Stimulated activated CD4-positive, alpha-beta T cell treated with anti-CD3 and anti-CD28 coated beads, Interleukin-1b, Interleukin-23, amount 100 ng/mL, for 1 hour (primary cell): ENCODE measurements at places on chromosomes 3 and 15.

DNA sequence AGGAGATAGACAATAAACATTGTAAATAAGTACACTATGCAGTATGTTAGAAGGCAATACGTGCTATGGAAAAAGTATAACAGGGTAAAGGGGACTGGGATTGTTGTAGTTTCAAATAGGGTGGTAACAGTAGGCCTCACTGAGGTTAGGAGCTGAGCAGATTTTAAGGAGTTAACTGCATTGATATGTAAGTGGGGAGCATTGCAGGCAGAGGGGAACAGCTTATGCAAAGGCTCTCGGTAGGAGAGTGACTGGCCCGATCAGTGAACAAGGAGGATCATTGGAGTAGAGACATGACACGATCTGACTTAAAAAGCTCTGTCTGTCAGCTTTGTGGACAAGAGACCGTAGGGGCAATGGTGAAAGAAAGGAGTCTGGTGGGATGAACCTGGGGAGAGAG lies 46.8 kb downstream of the PCCB start:
- DNase-seq = no peak

DNA sequence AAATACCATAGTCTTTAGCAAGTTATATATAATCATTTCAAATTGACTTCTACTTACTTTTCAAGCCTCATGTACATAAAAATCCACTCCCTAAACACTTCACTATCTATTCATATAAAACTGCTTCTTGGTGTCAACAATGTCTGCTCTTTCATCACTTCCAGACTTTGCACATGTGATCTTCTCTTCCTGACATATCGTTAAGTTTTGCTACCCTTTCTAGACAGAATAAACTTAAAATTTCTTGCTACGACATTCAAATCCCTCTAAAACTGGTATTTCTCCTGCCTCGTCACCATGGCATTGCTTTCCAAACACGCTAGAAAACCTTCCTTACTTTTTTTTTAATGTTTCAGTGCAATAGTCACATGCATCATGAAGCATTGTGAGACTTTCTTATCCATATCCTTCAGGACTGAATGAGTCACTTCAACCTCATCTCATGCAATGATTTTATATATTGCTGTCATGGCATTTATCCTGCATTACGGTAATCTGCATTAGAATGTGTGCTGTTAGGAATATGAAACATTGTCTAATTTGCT lies 122.8 kb downstream of the GMNC start:
- no peak for DNase-seq

DNA sequence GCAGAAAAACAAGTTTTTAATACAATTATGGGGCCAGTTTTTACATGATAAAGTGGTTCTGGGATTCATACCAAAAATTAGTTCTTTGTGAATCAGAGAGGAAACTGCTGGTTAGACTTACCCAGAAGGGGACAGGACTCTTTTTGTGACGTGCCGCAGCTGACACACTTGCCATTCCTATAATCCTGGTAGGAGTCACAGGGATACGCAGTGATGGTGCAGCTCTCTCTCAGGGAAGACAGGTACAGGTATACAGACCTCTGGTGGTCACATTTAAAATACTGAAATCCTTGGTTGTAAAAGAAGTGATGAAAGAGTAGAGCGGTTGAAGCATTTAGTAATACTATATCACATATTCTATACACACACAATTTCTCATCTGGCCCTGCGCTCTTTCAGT lies 20.2 kb upstream of the TMEM41A start:
- no peak for DNase-seq

DNA sequence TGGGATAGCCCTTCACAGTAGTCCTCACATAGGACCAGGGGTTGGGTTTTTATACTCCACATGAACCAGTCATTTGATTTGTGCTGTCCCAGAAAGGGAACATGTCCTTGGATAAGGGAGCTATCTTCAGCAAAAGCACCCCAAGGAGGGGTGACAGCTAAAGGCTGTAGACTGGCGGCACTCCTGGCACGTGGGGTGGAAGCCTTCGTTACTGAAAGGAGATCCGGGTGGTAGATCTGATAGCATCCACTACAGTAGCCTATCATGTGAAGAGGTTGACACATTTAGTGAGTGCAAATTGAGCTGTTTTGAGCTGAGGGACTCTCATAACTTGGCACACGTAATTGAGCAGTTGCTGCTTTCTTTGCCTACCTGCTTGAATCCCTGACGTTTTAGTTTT lies 588.8 kb upstream of the GOLIM4 start:
- DNase-seq = no peak

DNA sequence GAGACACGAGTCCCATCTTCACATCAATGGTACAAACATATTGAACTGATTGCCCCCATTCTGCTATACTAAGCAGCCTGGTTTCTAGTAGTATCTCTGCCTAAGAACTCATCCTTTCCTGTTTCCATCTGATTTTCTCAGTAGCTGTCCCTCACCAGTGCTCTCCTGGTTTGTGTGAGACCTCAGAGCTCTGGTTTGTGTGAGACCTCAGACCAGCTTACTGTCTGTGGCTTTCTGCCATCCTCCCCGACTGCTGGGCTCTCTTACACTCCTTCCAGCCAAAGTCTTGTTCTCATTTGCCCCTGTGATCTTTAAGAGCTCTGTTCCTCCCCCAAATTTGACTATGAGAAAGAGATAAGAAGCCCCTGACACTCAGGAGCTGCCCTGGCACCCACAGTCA lies 41.1 kb upstream of the NEDD4 start:
- no peak for DNase-seq

GRCh38 chr3:20056725-20057611 lies 16.7 kb downstream of the KAT2B start:
- no peak for DNase-seq

DNA sequence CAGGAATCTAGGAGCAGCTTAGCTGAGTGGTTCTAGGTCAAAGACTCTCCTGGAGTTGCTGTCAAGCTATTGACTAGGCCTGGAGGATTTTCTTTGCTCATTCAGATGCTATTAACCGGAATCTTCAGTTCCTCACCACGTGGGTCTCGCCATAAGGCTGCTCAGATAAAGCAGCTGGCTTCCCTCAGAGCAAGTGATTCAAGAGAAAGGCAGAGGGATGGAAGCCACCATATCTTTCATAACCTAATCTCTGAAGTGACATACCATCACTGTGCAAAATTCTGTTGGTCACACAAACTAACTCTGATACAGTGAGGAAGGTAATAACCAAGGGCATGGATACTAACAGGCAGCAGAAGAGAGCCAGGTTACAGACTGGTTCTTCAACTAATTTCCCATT lies 72.7 kb upstream of the FLNB start:
- DNase-seq = no peak

DNA sequence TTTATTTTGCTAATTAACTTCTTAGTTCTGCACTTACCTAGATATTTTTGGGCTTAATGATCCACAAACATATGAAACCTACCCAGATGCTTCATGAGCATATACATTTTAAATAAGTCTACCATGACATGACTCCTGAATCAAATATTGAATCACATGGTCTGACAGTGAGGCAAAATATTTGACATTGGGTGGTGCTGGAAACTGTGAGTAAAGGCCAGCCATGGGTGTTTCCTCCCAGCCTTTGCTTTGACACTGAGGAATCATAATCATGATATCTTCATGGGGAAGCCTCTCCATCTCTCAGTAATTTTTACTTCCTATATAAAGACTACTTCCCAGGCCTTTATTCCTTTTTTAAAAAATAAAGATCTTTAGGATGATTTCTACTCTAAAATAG lies 22.8 kb upstream of the SSR3 start:
- no peak for DNase-seq

GRCh38 chr3:81913886-81914663 lies 152.6 kb upstream of the GBE1 start:
- DNase-seq = no peak

DNA sequence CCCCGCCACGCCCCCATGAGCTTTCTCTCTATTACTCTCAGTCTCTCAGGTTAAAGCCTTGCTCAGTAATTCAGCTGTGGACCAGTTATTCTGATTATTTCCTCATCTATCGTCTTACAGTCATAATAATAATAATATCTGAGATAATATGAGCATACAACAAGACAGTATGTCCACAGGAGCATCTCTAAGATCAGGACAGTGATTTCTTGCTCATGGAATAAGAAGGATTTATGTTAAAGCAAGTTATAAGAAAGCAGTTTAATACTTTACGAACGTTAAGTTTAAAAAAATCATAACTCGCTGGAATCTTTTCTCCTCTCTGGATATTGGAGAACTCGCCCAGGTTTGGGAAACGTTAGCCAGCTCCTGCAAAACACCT lies 643 bp upstream of the LMCD1 start:
- DNase-seq = no peak

- DNase-seq = no peak
Measured at GRCh38 chr3:100129941-100130340, 15.6 kb upstream of the FILIP1L start.

- no peak for DNase-seq
Measured at GRCh38 chr3:16432714-16433113, 80.8 kb downstream of the RFTN1 start.

- DNase-seq = no peak
Measured at GRCh38 chr15:41659190-41659589, 1.0 kb upstream of the MGA start.

DNA sequence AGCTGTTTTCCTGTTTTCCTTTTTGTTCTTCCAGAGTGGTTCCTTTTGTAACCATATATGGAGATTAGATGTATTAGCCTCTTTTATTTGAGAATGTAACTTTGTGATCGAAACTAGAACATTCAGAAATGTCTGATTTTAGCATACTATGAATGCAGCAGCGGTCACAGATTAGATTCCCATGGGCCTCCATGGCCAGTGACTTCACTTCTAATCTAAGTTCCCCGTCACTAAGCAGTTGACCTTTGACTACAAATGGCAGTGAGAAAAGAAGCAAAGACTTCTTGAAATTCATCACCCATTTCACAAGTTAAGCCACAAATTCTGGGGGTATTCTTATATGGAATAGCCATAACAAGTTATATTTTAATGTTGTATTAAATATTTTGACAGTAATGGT lies 114.6 kb upstream of the FLNB start:
- DNase-seq = no peak

DNA sequence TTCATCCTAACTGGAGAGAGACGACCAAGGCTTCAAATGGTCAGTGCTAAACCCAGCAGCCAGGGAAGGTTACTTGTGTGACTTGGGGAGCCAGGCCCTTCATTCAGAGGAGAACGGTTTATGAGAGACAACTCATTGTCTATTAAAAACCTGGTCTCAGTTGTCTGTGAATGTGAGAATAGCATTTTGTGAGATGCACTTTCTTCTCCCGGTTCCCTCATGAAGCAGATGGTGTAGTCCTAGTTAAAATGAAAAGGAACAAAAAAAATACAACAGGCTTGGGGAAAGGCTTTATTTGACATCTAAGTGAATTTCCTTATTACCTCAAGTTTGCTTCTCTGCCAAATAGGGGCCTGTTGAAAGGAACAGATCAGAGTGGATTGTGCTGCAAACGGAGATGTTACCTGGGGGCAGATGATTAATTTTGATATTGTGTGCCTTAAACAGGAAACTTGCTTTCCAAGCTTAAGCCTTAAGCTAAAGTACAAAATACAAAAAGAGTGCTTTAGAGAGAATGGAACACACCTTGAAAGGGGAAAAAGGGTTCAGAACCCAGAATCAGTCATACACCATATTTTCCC lies 202.7 kb upstream of the BHLHE40 start:
- no peak for DNase-seq

DNA sequence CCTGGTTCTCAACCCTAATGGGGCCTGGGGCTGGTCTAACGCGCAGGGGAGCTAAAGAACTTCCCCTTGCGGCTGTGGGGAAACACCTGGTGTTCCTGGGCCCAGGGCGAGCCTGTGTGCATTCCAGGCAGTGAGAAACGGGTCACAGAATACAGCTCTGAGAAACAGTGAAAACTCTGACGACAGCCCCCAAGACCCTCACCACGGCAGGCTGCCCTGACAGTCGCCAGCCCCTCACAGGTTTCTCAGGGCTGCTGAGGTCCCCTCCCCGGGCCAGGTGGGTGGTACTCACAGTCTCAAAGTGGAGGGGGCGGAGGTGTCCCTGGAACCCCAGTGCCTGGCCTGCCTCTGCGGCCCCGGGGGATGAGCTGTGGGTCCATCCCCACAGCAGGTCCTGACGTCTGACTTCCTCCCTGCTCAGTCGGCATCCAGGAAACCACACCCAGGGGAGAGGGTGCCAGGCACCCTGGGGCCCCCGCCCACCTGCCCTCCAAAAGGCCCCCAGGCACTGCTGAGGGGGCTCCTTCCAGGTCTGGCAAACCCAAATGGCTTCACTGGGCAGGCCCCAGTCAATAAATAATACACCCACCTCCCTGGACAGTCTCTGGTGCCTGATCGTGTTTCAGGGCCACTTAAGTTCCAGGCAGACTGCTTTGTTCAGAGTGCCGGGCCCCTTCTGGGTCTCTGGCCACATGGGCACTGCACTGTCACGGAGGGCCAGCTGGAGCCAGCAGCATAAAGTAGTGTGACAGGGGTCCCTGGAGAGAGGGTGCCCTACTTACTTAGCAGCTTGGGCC lies 57.7 kb downstream of the IQSEC1 start:
- no peak for DNase-seq

GRCh38 chr3:190088890-190089289 lies 31.8 kb downstream of the P3H2 start:
- DNase-seq = no peak

GRCh38 chr3:150996731-150997130 lies 24.2 kb upstream of the CLRN1 start:
- no peak for DNase-seq

GRCh38 chr15:48641416-48641815 lies 4.1 kb downstream of the FBN1 start:
- DNase-seq = no peak

- DNase-seq = no peak
Measured at GRCh38 chr3:124694486-124694885, 35.8 kb upstream of the UMPS start.

- DNase-seq = no peak
Measured at GRCh38 chr3:125651244-125651643, 55.9 kb upstream of the OSBPL11 start.

DNA sequence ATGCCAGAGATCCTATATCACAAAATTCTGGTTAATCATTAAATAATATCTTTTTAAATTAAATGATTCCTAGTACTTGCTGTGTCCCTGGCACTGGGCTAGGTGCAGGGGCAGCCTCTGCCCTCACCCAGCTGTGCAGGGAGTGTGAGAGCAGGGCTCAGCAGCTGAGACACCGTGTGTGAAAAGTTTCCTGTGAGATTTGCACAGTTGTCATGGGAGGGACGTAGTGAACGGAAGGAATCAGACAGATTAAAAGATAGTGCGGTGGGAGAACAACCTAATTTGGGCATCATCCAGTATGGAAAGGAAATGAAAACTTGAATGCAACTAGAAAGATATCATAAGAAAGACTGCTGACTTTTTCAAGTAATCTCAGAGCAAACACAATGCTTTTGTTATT lies 204.1 kb downstream of the SSR3 start:
- DNase-seq = no peak
